H1 (cell line): ENCODE measurements at places on chromosomes 5 and 9.

DNA sequence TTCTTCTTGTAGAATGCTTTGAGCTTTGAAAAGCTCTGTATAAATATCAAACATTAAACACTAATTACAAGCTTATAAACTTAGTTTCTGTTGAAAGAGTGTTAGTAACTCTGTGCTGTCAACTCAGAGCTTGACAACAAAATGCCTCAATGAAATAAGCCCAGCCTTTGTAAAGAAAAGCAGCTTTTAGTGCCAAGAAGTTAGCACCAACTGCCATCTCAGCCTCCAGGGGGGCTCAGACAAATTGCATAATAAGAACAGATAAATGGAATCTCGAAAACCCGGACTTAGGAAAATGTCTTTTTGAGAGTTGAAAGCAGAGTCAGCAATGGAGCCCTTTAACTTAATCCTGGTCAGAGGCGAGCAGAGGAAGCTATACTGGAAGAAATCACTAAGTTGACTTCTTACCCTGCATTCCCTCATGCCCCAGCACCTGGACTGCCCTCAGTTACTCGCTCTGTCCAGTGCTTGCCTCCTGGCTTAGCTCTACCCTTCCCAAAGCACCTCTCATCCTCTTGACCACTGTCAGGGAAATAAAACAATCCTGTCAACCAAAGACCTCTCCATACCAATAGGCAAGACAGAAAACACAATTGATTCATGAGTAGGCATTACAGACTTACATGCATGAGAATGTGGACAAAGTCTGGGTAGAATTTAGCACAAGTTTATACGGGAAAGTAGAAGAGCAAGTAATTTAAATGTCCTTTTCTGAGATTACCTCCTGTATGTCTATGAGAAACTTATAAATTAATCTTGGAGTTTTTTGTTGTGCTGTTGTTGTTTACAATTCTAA lies 352.7 kb downstream of the ZNF608 start:
- DNase-seq = no peak

DNA sequence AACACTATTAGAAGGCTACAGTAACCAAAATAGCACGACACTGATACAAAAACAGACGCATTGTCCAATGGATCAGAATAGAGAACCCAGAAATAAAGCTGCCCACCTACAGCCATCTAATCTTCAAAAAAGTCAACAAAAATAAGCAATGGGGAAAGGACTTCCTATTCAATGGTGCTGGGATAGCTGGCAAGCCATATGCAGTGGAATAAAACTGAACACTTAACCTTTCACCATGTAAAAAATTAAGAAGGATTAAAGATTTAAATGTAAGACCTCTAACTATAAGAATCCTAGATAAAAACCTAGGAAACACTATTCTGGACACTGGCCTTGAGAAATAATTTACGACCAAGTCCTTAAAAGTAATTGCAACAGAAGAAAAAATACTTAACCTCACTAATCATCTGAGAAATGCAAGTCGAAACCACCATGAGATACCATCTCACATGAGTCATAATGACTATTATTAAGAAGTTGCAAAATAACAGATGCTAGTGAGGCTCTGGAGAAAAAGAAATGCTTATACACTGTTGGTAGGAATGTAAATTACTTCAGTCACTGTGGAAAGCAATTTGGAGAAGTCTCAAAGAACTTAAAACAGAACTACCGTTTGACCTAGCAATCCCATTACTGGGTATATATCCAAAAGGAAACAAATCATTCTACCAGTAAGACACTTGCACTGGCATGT lies 203.3 kb upstream of the CDH9 start:
- DNase-seq = no peak

DNA sequence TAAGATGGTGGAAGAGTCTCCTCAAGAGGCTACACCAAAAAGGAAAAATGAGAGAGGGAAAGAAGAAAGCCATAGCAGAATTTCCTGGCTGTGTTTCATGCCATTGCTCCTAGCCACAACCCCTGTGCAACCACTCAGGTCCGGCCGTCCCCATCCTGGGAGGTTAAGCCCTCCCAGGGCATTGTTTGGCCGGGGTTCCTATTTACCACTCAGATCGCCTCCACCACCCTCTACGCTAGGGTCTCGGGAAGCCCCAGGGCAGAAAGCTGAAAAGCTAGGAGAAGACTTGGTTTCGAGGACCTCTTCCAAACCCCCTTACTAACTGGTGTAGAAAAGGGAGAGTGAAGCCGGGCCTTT lies 715 bp downstream of the RC3H2 start:
- no peak for DNase-seq

GRCh38 chr5:129065721-129066120 lies 28.8 kb upstream of the ISOC1 start:
- DNase-seq = no peak

- DNase-seq = no peak
These were observed 190.3 kb downstream of the DCP2 start for GRCh38 chr5:113166852-113167366.

DNA sequence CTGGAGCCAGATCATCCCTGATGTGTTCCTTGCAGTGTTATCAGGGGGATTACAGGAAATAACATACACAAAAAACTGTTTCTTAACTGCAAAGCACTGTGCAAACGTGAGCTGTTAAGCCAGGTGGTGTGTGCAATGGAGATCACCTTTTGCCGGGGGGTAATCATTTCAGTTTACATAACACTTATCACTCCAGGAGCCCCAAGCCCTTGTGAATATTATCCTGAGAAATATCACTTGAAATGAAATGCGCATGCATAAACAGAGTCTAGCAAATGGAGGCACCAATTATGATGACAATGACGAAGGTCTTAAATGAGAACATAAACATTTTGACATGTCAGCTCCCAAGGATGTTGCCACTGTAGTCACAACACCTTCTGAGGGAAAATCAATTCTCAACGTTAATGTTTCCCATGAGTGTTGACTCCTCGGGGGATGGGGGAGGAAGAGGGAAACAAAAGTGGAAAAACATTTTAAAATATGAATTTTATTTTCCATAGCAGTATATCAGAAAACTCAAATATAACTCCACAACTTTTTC lies 54.5 kb upstream of the RAD23B start:
- DNase-seq = no peak

DNA sequence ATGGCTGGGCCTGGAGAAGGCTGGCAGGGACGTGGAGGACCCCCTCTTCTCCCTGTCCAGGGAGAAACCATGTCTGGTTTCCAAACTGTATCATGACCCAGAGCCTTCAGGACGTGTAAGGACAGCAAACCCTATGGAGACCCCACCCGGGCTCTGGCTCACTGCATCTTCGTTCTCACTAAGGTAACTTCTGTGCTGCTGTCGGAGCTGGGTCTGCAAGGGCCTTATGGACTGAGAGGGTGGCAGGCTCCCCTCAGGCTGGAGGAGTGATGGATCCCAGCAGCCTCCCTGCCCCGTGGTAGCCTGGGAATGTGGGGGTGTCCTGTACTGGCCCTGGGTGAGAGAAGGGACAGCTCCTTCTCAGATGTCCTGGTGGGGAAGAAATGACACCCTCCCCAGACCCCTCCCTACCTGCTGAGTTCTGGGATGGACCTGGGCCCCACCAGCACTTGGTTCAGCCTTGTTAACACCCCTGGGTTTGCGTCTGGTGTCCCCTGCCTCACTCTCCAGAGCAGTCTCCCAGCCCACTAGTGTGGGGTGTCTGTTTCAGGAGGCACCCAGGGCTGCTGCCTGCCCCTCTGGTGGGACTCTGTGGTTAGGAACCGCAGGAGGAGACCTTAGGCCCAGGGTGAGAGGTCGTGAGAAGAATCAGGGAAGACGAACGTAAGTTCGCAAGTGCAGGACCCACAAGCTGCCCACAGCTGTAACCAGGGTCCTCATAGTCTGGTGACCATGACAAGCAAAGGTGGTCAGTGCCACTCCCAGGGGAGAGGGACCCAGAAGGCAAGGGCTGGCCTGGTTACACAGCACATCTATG lies 6.6 kb downstream of the SPATA31E1 start:
- no peak for DNase-seq

- DNase-seq = no peak
These were observed 297.7 kb upstream of the IRX4 start for GRCh38 chr5:2180456-2180855.

- no peak for DNase-seq
These were observed 210.0 kb upstream of the PAPPA start for GRCh38 chr9:115943431-115944165.

DNA sequence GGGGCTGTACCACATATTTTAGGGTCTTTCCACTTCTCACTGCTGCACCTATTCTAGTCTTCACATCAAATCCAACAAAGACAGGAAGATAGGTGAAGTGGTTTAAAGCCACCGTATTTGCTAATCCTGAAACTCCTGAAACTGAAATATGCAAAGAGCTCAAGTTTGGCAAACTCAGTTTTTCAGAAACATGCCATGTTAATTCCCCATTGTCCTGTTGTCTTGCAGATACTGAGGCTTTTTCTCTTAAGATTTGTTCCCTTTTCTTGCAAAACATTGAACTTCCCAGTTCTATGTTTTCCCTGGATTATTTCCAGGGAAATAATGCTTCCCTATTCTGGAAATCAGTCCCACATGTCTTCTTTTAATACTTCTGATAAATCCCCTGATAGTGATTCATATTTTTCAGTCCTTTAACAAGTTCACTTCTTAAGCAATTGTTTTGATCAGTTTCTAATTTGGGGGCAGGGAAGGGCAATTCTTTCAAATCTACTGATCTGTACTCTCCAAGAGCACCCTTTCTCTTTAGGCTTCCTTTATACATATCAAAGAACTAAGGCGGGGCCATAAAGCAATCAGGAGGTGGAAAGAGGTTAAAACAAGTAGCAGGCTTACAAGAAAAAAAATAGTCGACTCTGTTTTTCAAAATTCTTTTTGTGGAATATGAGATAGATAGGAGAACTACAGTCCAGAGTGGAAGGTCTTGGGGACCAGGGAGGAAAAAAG lies 648.5 kb downstream of the BNC2 start:
- no peak for DNase-seq

GRCh38 chr9:133090187-133090586 lies 28.4 kb downstream of the CEL start:
- DNase-seq = no peak

GRCh38 chr5:127824126-127824525 lies 120.9 kb downstream of the CCDC192 start:
- no peak for DNase-seq

DNA sequence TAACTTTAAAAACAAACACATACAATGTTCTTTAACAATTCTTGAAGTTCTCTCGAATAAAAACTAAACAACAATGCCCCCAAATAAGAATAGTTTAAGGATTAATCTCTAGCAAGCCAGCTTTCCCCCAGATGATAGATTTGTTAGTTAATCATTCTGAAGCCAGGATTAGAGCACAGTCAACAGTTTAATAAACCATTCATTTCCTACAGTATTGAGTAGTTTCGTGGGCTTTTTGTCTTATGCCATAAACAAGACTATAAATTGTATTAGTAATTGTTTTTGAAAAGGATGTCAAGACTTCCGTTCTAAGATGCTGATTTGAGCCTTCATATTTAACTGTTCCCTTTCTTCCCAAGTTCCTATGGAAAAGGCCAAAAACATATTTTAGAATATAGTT lies 136.6 kb downstream of the PIK3R1 start:
- DNase-seq = no peak

DNA sequence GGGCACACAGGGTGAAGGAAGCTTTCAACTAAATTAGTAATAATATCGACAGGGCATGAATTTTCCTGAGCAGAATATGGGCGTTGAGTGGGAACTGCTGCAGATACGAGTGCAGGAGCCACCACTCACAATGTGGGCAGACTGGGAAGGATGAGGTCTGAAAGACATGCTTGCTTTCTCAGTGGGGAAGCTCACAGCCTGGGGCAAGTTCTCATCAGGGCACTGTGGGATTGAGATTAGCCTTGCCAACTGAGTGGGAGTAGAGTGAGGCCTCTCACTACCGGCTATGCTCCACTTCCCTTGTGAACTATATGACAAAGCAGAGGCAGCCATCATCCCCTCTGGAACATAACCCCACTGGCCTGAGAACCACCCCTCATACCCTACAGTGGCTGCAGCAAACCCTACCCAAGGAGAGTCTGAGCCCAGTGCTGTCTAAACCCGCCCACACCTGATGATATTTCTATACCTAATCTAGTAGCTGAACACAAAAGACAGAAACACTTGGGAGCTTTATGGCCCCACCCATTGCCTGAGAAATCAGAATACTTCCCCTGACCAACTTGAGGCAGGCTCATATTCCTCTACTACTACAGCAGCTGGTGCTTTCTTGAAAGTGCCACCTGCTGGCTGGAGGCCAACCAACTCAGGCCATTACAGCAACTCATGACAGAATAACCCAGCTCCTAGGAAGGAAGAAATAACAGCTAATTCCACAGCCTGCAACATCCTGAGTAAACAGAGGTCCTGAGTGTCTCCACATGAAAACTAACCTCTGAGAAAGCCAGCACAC lies 173.7 kb upstream of the SPEF2 start:
- no peak for DNase-seq

DNA sequence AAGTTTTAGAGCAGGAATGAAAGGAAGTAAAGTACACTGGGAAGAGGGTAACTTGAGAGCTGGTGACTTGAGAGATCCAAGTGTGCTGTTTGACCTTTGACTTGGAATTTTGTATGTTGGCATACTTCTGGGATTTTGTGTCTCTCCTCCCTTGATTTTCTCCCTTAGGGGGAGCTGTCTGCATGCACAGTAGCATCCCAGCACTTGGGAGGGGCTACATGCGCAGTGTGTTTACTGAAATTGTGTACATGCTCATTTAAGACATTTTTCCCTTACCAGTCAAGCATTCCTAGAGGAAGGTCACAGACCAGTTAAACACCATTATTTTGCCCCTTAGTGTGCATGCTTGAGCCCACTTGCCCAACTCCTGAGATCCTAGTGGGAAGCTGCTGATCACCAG lies 120.1 kb downstream of the ZNF622 start:
- no peak for DNase-seq

DNA sequence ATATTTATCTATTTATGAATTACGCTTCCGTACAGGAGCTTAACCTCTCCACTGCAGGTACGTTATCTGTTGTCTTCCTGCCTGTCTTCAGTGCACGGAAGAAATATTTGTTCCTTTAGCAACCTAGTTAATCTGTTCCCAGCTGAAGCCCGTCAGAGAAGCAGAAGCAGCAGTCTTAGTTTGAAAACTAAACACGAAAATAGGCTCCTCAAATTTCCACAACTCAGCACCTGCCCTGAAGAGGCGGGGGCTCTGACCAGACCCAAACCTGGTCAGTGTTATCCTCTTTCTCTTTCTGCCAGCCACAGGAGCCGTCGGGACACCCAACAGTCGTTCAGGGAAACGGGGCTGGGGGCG lies 462 bp downstream of the NUDCD2 start:
- DNase-seq = no peak

DNA sequence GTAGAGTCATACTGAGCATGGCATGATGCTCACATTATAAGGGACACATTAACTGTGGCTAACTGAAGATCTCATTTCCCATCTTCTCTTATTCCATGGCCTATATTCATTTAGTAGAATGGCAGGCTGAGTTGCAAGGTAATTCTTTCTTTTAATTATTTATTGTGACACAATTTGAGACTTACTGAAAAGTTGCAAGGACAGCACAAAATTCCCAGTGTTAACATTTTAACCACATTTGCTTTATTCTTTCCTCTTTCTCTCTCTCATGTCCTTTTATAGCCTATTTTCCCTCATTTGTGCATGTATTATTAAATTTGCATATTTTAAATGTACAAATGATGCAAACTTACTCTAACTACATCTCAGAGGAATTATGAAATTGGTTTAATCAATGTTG lies 366.1 kb upstream of the RPS23 start:
- no peak for DNase-seq
